Cardiac muscle cell (in vitro differentiated cells and primary cell): ENCODE measurements at places on chromosomes 4 and X. TPM values are rescaled to one million over a fixed set of nuclear protein-coding genes. Genes with fewer than 3 reads are reported as not detected.

DNA sequence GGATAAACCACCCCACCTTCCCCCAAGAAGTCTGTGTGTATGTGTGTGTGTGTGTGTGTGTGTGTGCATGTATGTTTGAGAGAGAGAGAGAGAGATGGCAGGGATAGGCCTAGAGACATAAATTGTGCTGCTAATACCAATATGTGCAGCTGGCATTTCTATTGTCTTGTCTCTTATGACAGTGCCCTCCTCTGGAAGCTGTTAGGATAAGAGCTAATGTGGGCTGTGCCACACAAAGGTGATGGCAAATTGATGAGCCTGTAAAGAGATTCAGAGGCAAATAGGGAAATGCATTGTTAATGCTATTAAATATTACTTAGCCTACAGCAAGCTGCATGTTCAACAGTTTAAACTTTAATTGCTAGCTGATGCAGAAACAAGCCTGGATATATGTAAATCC lies 332.0 kb downstream of the NKX6-1 start:
- DNase-seq, result no peak

The ANKRD50 gene
- total RNA-seq, result 16.2 and 21.8 TPM in 2 replicates

DNA sequence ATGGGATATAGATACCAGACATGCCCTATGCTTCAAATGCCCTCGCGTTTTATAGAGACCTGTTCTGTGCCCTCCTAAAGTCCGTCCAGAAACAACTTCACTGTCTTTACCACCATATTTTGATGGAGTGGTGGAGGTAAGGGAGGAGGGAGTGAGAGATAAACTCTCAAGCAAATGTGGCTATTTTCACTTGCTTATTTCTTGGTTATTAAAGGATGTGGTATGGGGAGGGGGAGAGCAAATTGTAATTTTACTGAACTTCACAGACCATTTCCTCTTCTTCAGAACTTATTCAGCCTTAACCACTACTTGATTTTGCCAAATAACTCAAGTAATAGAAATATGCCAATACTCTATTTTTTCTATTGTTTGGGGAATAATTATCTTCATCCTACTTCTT lies 31.5 kb downstream of the GPR174 start:
- DNase-seq, result no peak

DNA sequence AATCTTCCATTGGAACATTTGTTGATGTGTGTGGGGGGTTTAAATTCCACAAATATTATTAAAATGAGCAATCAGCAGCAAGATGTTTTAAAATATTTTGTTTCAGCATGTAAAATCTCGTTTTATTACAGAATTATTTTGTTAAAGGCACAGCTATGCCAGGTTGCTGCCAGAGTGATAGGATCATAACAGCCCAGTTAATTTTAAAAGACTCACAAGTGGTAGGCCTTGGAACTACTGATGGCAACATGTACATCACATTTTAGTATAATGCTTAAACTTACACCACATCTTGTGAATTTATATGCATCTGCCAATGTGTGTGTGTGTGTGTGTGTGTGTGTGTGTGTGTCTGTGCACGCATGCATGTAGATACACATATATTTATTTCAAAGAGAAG lies 97.8 kb upstream of the SPRY1 start:
- DNase-seq, result no peak

The LPAR4 gene
- 0.77 and 0.85 TPM in 2 replicates for total RNA-seq

The TMEM187 gene
- 12.9 and 13.4 TPM in 2 replicates for total RNA-seq
